ENCODE measurements at places on chromosomes 7 and 10.

DNA sequence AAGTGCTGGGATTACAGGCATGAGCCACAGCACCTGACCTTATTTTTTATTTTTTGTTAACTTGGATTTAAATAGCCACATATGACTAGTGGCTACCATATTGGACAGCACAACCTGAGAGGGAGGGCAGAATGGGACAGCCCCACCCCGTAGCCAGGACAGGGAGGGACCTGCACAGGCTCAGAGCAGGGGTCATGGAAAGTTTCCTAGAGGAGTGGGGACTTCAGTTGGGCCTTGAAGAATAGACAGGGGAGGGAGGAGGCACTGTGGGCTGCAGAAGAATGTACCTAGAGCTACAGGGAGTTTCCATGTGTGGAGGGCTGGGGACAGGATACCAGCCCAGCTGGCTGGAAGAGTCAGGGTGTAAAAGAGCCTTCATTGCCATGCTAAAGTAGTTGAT lies 8.8 kb downstream of the TRIM8 start:
- no peak for DNase-seq

DNA sequence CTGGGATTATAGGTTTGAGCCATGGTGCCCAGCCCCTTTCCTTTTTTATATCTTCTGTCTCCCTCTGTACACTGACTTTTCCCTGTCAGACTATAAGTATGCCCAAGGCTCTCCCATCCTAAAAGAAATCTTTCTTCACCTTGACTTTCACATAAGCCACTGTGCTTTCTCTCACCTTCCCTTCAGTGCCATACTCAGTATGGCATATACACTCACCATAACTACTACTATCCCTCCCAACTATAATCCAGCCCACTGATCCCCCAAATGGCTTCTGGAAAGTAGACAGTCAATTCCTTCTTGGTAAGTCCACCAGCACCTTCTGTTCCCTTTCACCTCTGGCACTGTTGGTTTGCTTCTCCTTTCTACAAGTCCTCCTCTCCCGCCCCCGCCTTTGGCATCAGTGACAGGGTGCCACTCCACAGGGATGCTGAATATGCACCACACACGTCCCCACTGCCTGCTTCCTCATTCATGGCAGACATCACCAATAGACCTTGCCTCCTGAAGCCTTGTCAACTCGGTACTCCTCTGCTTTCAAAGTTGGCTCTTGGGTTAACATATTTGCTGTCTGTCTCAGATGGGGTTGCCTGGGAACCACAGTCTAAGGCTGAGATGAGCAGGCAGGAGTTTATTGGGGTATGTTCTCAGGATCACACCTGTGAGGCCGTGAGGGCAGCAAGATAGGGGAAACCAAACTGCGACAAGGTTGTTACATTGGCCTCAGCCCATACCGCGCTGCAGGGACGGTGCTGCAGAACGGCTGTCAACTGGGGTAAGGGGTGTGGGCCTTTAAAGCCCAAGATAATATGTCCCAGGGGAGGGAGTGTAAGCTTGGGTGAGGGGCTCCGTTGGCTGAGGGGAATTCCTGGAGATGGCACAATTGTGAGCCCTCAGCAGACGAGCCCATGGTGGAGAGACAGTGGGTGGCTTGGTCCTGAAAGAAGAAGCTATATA lies 7.2 kb upstream of the PSAP start:
- DNase-seq: no peak

- peak; percentile 55 for DNase-seq
Observed at GRCh38 chr7:108415821-108416536, 40.3 kb downstream of the NRCAM start.

- DNase-seq: no peak
Observed at GRCh38 chr10:102150970-102151773, 1.0 kb upstream of the NOLC1 start.

- DNase-seq: no peak
Observed at GRCh38 chr7:78139335-78139734, 340.8 kb downstream of the PHTF2 start.

DNA sequence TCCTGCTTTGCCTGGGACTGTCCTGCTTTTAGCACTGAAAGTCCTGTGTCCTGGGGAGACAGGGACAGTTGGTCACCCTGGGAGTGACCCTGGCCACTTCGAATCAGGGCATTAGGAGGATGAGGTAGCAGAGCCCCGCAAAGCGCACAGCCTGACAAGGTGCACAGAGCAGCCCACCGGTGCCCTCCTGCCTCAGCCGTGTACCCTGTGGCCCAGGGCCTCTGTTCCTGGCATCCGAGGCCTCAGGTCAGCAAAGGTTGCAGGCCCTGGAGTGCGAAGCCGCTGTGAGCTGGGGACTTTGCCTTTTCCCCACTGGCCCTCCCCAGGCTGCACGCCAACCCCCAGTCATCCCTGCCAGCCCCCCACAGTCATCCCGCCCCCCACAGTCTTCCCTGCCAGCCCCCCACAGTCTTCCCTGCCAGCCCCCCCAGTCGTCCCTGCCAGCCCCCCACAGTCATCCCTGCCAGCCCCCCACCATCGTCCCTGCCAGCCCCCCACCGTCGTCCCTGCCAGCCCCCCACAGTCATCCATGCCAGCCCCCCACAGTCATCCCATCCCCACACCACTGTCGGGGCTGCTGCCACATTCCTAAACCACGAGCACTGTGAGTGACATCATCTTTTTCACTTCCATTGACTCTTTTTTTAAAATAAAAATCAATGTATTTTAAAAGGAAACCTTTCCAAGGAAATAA lies 91.8 kb downstream of the RGS10 start:
- no peak for DNase-seq

GRCh38 chr10:6062101-6062771 lies at the start of gene IL2RA:
Gene IL2RA, minus strand, starts transcription at chr10:6062367. Its CDS starts 216 bp downstream, at chr10:6062151.
- no peak for DNase-seq

- DNase-seq: no peak
Observed at GRCh38 chr7:137881607-137882260, 35.0 kb upstream of the DGKI start.

GRCh38 chr7:29288181-29289091 lies 93.9 kb downstream of the CHN2 start:
- peak; percentile 68 for DNase-seq

GRCh38 chr10:75358835-75359421 lies 42.6 kb downstream of the ZNF503 start:
- no peak for DNase-seq

DNA sequence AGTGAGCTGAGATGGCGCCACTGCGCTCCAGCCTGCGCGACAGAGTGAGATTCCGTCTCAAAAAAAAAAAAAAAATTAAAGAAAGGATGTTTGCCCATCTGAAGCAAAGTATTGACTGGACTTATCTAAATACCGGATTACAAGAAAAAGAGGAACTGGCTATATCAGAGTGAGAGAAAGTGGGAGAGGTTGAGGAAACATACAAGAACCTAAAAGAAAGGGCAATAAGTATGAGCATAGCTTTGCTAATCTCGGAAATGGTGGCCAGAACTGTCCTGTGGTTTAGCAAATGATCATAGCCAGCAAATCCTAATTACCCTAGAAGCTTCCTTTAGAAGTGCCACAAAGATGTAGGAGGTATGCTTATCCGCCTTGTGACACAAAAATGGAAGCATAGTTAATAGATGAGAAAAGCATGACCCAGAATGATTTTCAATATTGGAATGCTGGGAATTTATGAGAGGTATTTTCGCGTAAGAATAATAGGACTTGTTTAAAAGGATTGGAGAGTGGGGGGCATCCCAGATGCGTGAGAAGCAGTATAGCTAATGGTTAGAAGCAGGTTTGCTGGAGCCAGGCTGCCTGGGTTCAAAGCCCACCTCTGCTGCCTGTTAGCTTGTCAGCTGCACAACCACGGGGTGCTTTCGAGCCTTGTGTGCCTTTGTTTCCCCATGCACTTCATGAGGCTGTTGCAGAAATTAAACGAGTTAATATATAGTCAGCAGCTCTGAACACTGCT lies 1.2 kb upstream of the GTPBP4 start:
- DNase-seq: no peak

- no peak for DNase-seq
Observed at GRCh38 chr7:28536259-28536658, 123.9 kb downstream of the CREB5 start.

GRCh38 chr7:82019551-82020475 lies 250.0 kb upstream of the HGF start:
- DNase-seq: no peak

- no peak for DNase-seq
Observed at GRCh38 chr10:70863470-70864160, 24.8 kb downstream of the PCBD1 start.

- DNase-seq: no peak
Observed at GRCh38 chr7:85469446-85470010, 282.7 kb upstream of the SEMA3D start.

GRCh38 chr7:28956608-28957063 lies 1.5 kb downstream of the TRIL start:
- peak; percentile 33 for DNase-seq

DNA sequence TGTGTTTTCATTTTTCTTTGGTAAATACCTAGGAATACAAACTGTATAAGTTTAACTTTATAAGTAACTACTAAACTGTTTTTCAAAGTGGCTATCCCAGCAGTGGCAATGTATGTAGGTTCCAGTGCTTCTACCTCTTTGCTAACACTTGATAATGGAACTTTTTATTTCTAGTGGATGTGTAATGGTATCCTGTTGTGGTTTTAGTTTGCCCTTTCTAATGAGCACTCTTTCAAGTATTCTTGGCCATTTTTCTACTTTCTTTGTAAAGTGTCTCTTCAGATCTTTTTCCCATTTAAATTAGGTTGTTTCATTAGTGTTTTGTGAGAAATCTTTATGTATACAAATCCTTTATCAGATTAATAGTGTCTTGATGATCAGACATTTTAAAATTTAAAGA lies 4.6 kb downstream of the KIF20B start:
- no peak for DNase-seq

- no peak for DNase-seq
Observed at GRCh38 chr10:89666138-89666537, 21.1 kb upstream of the PANK1 start.
